ENCODE measurements at places on chromosomes 4 and X.
A peak's percentile ranks its signal among the peaks of the same experiment; 100 is the strongest.

DNA sequence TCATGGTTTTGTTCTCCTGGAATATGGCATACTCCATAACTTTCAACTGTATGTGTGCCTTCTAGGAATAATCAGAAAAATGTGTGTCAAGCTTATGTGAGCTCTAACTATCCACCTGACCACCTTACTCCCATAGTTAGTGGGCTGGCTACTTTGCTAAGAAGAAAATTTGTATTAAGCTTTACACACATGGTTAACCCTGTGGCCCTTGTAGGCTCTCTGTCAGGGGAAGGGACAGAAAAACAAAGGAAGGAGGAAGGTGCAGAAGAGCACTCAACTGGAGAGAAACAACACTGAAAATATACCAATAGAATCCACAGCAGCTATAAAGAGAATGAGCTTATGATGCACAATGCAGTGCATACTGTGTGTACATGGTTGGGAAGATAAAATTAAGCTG lies 84.6 kb downstream of the PPP3CA start:
- DNase-seq = no peak

DNA sequence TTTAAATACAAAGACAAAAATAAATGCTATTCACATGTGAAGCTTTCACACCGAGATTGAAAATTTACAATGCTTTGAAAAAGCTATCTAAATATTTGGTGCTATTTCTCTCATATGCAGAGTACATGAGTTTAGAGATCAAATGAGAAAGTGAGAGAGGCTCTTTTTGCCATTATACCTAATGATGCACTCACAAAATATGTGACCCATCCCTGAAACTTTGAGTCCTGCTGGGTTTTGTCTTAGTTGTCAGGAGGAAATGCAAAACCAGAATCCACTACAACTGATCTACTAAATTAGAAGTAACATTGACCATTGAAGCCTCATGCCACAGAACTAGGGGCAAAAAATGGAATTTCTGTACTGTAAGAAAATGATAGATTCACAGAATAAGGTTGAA lies 251.7 kb downstream of the MAPK10 start:
- no peak for DNase-seq

GRCh38 chr4:169013396-169013795 lies 3.3 kb upstream of the CBR4 start:
- no peak for DNase-seq

- DNase-seq = no peak
Measured at GRCh38 chr4:77593101-77593500, 12.5 kb upstream of the CXCL13 start.

- DNase-seq = no peak
Measured at GRCh38 chr4:130361616-130362015, 1265.7 kb downstream of the C4orf33 start.

DNA sequence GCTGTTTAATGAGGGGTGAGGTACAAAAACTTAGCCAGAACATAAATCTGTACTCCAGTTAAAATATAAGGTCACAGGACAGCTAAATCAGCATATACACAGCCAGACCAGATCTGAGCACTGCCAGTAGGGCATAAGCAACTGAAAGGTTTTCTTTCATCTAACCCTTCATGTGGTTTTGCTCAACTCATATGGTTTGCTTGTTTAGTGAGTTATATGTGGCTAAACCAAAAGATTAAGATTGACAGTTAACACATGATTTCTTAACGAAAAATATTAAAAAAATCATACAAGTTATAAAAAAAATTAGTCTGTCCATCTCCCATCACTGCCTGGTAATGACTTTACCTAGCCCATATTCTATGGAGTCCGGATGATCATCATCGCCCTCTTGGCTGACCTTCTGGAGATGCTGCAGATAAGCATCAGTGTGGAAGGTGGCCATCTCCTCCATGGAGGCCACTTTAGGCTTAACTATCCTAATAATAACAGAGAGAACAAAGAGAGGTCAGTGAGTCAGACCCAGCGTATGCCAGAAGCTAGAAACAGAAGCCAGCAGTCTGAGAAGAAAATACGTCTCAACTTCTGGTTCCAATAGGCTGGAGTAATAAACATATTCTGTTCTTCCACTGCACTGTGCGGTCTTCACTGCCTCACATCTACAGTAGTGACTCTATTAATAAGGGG lies 4.1 kb downstream of the HDAC8 start:
- peak; percentile 78 for DNase-seq

GRCh38 chrX:22109442-22109841 lies 77.3 kb downstream of the PHEX start:
- DNase-seq = peak; percentile 7

GRCh38 chr4:181278941-181279340 lies 964.3 kb upstream of the TENM3 start:
- no peak for DNase-seq

DNA sequence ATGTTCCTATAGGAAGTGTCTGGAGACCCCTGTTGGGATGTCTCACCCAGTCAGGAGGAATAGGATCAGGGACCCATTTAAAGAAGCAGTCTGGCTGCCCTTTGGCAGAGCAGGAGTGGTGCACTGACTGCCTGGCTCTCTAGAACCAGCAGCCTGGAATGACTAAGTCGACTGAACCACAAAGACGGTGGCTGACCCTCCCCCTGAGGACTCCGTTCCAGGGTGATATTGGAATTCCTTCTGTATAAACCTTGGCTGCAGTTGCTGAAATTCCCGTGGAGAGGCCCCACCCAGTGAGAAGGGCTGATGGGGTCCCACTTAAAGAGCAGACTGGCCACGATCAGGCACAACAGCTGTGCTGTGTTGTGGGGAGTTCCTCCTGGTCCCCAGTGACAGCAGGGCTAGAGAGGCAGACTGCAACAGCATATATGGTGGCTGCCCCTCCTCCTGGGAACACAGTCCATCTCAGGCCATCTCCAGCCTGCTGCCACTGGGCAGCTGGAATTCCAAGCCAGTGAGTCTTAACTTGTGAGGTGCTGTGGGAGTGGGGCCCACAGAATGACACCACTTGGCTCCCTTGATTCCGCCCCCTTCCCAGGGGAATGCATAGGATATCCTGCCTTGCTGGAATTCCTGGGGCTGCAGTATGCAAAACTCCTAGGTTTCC lies 41.8 kb upstream of the RLIM start:
- DNase-seq = no peak

GRCh38 chrX:50705042-50705441 lies 109.0 kb downstream of the SHROOM4 start:
- DNase-seq = no peak

Data from amniotic epithelial cell (primary cell).